ENCODE measurements at places on chromosomes 1 and 21. TPM values are rescaled to one million over a fixed set of nuclear protein-coding genes. Genes with fewer than 3 reads are reported as not detected.

The UBE2U gene
- total RNA-seq, result not detected

The PLCH2 gene
- total RNA-seq, result not detected

The AMY1C gene
- total RNA-seq, result not detected

The CDA gene
- total RNA-seq, result not detected

The TNN gene
- total RNA-seq, result 0.51 TPM

The HEYL gene
- total RNA-seq, result 4.3 TPM

The LRRC41 gene
- total RNA-seq, result 103 TPM

The NUAK2 gene
- 5.6 TPM for total RNA-seq

The ANKRD35 gene
- 0.31 TPM for total RNA-seq

The TNFAIP8L2 gene
- total RNA-seq, result not detected

The KRTAP7-1 gene
- total RNA-seq, result not detected

The ZP4 gene
- not detected for total RNA-seq

The AK5 gene
- 4.0 TPM for total RNA-seq

The BRINP3 gene
- total RNA-seq, result not detected

The OR2T11 gene
- total RNA-seq, result not detected

The TMEM54 gene
- 27.0 TPM for total RNA-seq

The RGL1 gene
- 5.9 TPM for total RNA-seq

The IL12RB2 gene
- total RNA-seq, result not detected

The MMEL1 gene
- total RNA-seq, result 0.64 TPM

The SYCP1 gene
- not detected for total RNA-seq

The IGFN1 gene
- 0.38 TPM for total RNA-seq

The CD1C gene
- not detected for total RNA-seq

The RHOU gene
- total RNA-seq, result 56.3 TPM

The OR2AJ1 gene
- not detected for total RNA-seq

The SLC9C2 gene
- not detected for total RNA-seq

The KCNH1 gene
- total RNA-seq, result 0.22 TPM

The UBXN10 gene
- total RNA-seq, result 2.8 TPM

The WNT2B gene
- total RNA-seq, result 0.77 TPM

The LINGO4 gene
- total RNA-seq, result not detected

The SLC2A5 gene
- total RNA-seq, result not detected

The MTF2 gene
- 89.4 TPM for total RNA-seq

The SLC16A1 gene
- total RNA-seq, result 62.7 TPM

The TMEM51 gene
- total RNA-seq, result 14.8 TPM

The FCRL2 gene
- not detected for total RNA-seq

The ARTN gene
- 2.0 TPM for total RNA-seq

The FGR gene
- total RNA-seq, result not detected

The CLIC4 gene
- 90.4 TPM for total RNA-seq

The PPP1R12B gene
- total RNA-seq, result 41.1 TPM

The UBR4 gene
- 155 TPM for total RNA-seq

The SPRR1B gene
- not detected for total RNA-seq

The AMY1A gene
- total RNA-seq, result not detected

The C8A gene
- total RNA-seq, result 0.77 TPM

The MRAP gene
- total RNA-seq, result 0.89 TPM

The MNDA gene
- total RNA-seq, result not detected

Measured in progenitor cell of endocrine pancreas (in vitro differentiated cells).